ENCODE measurements at places on chromosomes 1 and 21.
A peak's percentile ranks its signal among the peaks of the same experiment; 100 is the strongest.

GRCh38 chr1:31376375-31377134 is 3.7 kb upstream of the FABP3 start:
- no peak for DNase-seq

DNA sequence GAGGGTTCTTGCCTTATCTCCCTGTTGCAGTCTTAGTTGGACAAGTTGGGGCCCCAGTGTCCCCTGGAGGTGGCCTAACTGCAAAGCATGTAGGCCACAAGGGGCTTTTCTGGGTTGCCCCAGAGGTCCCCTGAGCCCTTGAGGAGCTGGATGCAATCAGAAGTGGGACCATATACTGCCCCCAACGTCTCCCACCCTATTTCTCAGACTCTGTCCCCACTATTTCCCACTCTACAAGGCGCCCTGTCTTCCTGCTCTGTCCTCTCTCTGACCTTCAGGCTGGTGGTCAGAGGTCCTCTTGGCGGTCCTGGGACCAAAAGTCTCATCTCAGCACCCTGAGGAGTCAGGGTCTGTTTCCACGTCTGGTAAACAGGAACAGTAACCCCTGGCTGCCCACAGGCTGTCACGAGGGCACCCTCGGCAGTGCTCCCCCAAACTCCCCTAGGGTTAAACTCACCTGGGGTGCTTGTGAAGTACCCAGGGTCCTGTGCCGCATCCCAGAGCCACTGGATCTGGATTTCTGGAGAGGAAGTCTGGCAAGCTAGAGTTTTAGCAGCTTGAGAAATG is 14.9 kb downstream of the PROK1 start:
- DNase-seq = no peak

- DNase-seq = no peak
Observed at GRCh38 chr1:209696673-209697072, 8.0 kb upstream of the HSD11B1 start.

GRCh38 chr1:243926803-243927245 is 76.8 kb upstream of the AKT3 start:
- no peak for DNase-seq

DNA sequence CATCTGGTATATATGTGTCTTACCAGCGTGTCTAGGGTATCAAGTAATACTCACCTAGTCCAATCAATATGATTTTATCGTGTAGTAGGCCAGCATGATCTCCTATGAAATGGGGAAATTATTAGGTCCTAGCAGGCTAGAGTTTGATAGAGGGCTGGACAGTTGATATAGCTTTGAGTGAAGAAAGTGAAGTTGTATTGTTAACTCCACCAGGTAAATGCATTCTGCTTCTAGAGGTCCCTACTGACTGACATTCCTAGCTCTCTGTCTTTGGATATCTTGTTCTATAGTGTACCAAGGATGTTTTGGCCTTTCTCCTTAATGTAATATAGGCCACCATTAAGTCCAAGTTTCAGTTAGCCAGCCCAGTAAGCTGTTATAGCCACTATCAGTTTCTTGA is 97.4 kb downstream of the EBNA1BP2 start:
- no peak for DNase-seq

- no peak for DNase-seq
Observed at GRCh38 chr1:25030674-25031589, 100.9 kb upstream of the RUNX3 start.

GRCh38 chr1:74689621-74690363 is 16.2 kb upstream of the ERICH3 start:
- peak; percentile 63 for DNase-seq

GRCh38 chr1:174397261-174397660 is 50.5 kb upstream of the GPR52 start:
- DNase-seq = peak; percentile 65

DNA sequence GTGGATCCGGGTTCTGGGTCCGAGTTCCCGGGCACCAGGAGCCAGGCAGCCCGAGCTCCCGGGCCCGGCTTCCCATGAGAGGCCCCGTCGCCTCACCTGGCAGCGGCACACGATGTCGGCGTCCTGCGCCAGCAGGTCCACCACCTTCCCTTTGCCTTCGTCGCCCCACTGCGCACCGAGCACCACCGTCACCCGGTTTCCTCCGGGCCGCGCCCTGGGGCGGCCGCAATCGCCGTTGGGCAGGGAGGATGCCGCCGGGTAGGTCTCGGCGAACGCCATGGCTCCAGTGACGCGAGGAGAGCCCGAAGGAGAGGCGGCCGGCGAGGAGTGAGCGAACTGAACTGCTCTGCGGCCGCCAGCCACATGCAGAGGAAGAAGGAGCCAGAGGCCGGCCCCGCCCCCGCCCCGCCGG is at the start of gene ADSS2:
Gene ADSS2 (minus strand): TSS at position 371 of the 412 bp plus-strand sequence. CDS start 92 bp downstream, at position 279.
- DNase-seq = no peak

DNA sequence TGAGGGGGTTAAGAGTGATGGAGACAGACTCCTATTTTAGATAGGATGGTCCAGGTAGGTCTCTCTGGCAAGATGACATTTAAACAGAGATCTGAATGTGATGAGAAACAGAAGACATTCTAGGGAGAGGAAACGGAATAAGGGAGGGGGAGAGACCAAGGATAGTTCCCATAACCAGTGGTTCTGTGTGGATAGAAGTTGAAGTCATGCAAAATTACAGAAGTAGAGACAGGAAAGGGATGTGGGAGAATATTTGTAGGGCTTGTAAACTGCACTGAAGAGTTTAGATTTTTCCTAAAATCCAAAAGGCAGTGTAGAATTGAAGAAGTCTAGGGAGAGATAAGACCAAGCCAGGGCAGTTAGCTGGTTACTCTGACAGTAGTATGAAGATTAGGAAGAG is 200.6 kb downstream of the GRIK1 start:
- no peak for DNase-seq

DNA sequence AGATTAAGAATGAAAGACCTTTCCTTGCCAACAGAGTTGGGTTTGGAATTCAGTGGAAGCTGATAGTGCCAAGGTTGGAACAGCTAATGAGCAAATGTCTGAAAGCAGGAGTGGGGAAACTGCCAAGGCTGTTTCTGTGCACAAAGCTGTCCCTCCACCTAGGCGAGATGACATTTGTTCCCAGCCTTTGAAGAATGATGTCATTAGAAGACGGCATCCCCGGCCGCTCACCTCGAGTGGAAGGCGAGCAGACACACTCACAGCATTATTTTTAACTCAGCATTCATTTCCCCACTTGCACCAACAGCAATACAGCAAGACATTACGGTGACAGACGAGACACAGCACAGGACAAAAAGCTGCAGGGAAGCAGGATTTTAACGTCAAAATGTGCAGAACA is 463.9 kb downstream of the PCP4 start:
- DNase-seq = no peak

- no peak for DNase-seq
Observed at GRCh38 chr1:157274698-157275534, 136.7 kb upstream of the ETV3 start.

GRCh38 chr1:55578646-55579045 is 363.5 kb upstream of the USP24 start:
- DNase-seq = no peak

DNA sequence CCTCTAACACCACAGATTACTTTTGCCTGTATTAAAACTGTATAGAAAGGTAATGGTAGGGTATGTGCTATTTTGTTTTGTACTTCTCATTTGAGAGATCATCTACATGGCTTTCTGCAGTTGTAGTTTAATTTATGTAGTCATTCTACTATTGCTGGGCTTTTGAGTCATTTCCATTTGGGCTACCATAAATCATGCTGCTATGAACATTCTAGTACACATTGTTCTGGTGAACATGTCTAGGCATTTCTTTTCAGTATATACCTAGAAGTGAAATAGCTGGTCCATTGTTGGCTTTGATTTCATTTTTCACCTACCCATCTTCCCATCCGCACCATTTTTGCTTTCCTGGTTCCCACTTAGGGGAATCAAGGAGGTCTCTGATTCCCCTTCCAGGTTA is 18.7 kb downstream of the EDN2 start:
- DNase-seq = no peak

GRCh38 chr1:201348211-201348566 is 29.3 kb downstream of the TNNT2 start:
- DNase-seq = peak; percentile 54

DNA sequence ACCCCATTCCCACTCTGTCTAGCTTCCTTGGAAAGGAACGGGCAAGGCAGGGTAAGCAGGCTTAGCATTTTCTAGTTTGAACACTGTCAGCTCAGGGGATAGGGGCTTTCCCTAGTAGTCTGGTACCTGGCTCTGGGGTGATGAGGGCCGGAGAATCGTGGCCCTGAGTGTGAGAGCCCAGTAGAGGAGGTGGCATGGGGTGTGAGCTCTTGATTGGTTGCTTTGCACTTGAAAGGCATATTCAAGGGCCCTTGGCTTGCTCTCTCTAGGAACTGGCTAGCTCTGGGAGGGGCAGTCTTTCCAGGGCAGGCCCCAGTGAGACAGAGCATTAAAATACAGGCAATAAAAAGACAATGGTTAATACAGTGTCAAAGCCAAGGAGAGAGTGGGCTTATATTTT is 10.8 kb upstream of the EXTL1 start:
- no peak for DNase-seq

DNA sequence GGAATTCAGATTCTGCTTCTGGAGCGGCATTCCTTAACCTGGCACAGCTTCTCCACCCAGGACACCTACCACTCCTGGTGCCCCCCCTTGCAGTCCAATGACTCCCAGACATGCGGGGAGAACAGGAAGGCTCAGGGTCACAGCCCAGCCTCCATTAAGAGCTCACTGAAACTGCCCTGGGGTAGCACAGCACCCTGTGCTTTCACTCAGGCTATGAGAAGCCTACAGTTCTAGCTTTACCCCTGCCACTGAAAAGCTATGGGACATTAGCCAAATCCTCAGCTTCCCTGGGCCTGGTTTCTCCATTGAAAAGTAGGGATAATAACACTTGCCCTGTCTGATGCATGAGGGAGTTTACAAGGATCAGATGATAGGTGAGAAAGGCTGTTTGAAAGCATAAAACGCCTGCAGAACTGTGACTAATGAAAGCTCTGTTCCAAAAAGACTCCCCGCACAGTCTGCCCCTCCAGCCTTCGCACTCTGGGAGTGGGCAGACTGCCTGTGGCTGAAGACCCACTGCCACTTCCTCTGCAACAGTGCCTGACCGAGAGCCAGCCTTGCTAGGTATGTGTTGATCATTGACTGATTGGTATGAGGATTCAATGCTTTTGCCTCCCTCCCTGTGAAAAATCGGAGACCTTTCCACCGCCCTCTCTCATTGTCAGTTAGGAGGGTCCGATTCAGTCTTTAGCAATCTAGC is 2.7 kb upstream of the CLDN19 start:
- DNase-seq = no peak

DNA sequence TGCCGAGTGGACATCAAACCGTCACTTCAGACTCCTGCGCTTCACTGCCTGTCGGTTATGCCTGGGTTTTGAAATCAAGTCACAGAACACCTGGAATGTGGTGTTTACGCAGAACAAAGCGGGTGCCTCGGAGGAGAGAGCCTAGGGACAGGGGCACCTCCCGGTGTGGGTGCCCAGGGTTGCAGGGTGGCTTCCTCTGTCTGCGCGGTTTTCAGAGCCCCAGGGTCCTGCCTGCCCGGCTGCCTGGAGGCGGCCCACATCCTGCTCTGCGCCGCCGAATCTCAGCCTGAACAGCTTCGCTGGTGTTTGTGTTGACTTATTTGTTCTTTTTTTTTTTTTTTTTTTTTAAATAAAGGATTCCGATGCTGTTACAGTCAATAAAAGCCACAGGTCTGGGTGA is 113.5 kb upstream of the COL6A1 start:
- DNase-seq = no peak

DNA sequence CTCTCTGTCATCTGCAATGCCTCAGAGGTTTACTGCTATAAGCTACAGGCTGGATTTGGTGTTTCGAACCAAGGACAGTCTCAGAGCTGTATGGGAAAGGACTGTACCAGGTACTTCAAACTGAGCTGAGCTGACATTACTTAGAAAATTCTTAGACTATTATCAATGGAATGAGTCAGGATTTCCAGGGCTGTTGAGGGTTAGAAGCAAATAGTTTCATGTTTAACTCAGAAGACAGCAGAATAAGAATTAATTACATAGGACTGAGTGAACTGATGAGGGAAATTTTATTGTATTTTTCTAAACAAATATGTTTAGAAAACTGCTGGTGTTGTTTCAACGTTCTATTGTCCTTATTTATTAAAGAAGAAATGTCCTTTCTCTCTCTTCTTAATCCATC is 74.3 kb upstream of the CAPZB start:
- no peak for DNase-seq

DNA sequence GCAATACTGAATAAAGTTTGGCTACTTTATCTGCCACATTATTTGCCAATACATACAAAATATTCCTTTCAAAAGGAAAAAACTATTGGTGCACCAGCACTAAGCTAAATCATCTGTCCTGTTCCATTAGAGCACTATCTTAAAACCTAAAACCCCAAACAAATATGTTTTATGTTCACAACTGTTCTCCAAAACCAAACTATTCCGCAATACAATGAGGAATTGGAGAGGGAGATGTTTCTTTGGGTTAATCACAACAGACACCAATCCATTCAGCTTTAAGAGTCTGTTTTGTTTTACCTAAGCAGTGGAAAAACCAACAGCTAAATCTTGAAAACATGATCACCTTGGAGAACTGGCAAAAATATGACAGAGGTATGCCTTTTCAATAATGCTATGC is 85.1 kb downstream of the ZNF644 start:
- no peak for DNase-seq

GRCh38 chr1:225919906-225920305 is 4.1 kb downstream of the PYCR2 start:
- DNase-seq = no peak

DNA sequence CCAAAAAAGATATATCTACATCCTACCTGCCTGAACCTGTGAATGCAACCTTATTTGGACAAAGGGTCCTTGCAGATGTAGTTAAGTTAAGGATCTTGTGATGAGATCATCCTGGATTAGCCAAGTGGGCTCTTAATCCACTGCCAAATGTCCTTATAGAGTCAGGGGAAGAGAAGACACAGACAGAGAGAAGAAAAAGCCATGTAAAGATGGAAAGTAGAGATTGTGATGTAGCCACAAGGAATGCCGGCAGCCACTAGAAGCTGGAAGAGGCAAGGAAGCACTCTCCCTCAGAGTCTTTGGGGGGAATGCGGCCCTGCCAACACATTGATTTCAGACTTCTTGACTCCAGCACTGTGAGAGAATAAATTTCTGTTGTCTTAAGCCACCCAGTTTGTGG is 16.2 kb downstream of the HSD11B1 start:
- no peak for DNase-seq

- DNase-seq = no peak
Observed at GRCh38 chr1:5267603-5268235, 613.3 kb downstream of the AJAP1 start.

- DNase-seq = no peak
Observed at GRCh38 chr1:83998205-83998497, 781 bp downstream of the TTLL7 start.

- DNase-seq = no peak
Observed at GRCh38 chr1:62355095-62355494, 35.9 kb upstream of the KANK4 start.
